Stimulated activated CD4-positive, alpha-beta T cell treated with anti-CD3 and anti-CD28 coated beads, Interleukin-4, amount 100 ng/mL, for 24 hours (primary cell): ENCODE measurements at places on chromosomes 3 and 15.

GRCh38 chr3:121566773-121567172 is 976 bp upstream of the ARGFX start:
- no peak for DNase-seq

DNA sequence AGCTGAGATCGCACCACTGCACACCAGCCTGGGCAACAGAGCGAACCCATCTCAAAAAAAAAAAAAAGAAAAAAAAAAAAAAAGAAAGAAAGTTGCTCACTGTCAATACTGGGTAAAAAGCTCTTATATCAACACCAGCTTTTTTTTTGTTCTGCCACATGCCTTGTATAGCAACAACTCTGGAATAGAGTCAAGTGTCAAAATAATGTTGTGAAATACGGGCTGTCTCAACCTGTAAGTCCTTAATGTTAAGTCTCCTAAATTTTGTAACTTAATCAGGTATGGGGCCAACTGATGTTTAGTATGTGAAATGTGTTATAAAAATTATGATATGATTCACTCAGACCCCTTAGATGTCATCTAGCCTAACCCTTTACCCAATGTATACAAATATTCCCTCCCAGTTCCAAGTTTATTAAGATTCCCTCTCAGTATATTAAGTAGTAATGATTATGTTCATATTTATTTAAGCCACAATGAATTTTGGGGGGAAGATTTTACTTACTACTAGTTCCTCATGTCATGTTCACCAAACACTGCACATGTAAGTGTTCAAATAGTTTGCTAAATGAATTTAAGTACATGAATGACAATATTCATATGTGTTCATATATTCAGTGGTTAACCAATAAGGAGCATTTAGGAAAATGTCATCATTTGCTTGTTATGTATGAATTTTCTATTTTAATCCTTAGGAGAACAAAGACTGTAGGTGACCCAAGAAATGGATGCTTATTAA is 52.2 kb downstream of the GPR160 start:
- DNase-seq = no peak

GRCh38 chr3:186520957-186521842 is 23.0 kb downstream of the CRYGS start:
- DNase-seq = peak; percentile 33

DNA sequence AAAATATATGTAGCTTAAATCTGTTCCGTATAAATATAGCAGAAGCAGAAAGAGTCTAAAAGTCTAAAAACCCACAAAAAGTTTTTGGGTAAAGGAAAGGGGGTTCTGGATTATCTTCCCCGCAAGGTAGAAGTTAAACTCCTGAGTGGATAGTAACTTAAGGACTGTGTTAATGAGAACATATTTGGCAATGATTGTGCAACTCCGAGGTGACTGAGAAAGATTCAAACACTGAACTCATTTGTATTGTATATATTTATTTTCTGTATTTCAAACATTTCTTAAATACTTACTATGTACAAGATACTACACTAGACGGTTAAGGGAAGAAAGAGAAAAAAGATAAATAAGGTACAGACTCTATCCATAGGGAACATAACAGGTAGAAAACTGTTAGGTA is 72.7 kb upstream of the PPIB start:
- DNase-seq = no peak

GRCh38 chr15:66714543-66714981 is 12.5 kb downstream of the SMAD6 start:
- no peak for DNase-seq

GRCh38 chr15:78110916-78111475 is 18.6 kb downstream of the SH2D7 start:
- no peak for DNase-seq

DNA sequence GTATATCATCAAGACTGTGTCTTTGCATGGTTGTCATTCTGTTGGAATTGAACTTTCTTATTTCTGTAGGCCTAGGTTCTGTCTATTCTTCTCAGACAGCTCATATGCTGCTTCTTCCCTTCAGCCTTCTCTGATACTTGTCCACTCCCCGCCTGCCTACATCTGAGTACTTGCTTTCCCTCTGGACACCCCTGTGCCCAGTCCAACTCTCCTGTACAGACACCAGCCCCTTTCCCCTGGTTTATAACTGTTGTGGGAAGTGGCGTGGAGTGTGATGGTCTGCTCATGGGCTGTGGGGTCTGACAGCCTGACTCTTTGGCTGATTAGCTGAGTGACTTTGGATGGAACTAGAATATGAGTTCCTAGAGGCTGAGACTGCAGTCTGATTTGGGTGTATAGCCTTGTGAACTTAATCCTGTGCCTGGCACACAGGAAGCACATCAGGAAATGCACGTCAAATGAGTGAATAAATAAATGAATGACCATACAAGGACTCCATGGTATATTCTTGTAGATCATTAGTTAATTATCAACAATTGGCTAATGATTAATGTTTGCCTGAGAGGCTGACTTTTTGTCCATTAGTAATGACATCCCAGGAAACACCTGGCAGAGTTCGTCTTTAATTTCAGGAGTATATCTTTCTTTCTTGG is 11.8 kb downstream of the CACNA1D start:
- no peak for DNase-seq

GRCh38 chr15:52002351-52002750 is 16.7 kb upstream of the MAPK6 start:
- no peak for DNase-seq

- DNase-seq = no peak
Measured at GRCh38 chr3:33360136-33360825, 79.9 kb downstream of the UBP1 start.

GRCh38 chr3:13274125-13274524 is 146.0 kb downstream of the NUP210 start:
- DNase-seq = no peak

DNA sequence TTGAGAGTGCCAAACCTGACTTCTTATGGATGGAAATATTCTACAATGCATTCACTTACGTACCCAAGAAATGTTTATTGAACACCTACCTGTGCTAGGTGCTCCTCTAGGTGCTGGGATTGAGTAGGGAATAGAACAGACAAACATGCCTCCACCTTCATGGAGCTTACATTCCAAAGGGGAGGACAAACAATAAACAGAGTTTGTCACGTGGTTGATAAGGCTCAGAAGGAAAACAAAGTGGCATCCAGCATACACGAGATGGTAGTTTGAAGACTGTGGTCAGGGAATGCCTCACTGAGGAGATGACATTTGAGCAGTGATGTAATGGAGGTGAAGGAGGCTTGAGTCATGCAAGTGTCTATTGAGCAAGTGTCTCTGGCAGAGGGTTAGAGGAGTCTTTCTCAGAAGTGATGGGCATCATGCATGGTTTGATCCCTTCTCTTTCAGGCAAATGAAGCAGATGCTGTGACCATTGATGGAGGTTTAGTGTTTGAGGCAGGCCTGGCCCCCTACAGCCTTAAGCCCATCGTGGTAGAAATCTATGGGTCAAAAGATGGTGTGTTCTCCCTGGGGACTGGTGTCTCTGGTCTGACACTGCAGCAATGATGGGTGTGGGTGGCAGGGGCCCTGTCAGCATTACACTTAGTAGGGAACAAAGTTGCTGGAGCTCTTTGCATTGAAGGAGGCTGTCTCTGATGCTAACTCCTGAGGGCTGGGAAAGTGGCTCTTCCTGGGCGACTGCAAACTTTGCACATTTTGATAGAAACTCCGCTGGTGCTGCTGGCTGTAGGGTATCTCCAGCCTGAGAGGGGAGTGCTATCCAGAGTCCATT is 29.7 kb upstream of the TOPBP1 start:
- DNase-seq = no peak

- DNase-seq = peak; percentile 53
Measured at GRCh38 chr15:63971427-63971805, 74.9 kb downstream of the DAPK2 start.

DNA sequence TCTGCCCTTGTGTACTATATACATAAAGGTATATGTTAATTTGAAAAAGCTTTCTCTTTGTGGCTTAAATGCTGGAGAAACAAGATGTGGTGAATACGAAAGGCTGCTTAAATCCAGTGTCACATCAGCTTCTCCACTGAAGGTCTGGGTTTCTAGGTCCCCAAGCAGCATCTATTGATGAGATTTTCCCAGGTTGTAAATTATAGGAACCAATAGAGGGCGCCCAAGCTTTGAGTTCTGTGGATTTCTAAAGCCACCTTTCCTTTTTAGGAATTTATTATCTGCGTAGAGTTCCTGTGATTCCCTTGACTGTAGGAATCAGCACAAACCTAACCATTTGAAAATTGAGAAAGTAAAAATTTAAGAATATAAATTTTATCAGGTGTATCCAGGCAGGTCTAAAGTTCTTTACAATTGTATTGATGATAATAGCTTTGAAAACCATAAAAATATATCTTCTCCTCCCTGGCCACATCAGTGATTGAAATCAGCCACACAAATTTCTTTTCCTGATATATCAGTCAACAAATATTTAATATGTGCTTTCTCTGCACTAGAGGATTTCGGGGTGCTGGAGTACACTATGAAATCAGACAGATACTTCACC is 88.3 kb upstream of the ADAMTSL3 start:
- no peak for DNase-seq
